ENCODE measurements at places on chromosomes 4 and X.

GRCh38 chr4:123144616-123145015 lies 222.2 kb upstream of the NUDT6 start:
- no peak for DNase-seq

GRCh38 chr4:8277356-8278008 lies 7.9 kb downstream of the HTRA3 start:
- DNase-seq, result no peak

DNA sequence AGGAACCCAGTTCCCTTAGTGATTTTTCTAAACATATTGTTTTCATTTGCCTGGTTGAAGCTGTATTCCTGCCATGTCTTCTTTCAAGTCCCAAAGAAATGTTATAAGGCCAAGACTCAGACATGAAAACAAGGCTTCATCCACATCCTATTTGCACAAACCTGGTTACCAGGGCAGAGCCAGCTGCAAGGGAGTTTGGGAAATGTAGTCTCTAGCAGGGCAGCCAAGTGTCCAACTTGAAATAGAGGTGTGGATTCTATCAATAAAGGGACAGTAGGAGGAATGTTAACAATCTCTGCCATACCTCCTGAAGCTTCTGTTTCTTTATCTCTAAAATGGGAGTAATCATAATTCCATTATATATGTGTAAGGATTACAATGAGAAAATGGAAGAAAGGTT lies 56.6 kb downstream of the INTS12 start:
- DNase-seq, result no peak

- no peak for DNase-seq
Observed at GRCh38 chr4:110119337-110119736, 79.1 kb downstream of the ELOVL6 start.

DNA sequence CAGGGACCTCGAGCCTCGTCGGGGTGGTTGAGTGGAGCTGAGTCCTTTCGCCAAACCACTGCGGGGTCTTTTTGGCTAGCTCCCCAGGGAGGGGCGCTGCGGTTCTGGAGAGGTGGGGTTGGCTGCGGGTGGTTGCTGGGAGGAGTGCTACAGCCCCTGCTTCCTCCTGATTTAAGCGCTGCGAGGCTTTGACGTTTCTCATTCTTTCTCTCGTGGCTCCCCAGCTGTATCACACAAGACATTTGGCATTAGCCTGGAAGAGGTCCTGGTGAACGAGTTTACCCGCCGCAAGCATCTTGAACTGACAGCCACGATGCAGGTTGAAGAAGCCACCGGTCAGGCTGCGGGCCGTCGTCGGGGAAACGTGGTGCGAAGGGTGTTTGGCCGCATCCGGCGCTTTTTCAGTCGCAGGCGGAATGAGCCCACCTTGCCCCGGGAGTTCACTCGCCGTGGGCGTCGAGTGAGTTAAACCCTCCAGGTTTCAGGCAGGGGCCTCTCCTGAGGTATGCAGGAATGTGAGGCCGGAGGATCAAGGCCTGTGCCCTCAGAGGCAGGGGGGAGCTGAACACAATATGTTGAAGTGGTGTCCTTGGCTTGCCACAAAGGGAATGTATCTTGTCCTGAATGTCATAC lies 25.5 kb downstream of the ARHGAP36 start:
- DNase-seq, result no peak

GRCh38 chr4:14254252-14254651 lies 626.7 kb upstream of the BOD1L1 start:
- DNase-seq, result peak; percentile 30

- DNase-seq, result no peak
Observed at GRCh38 chrX:68698942-68699341, 51.5 kb downstream of the STARD8 start.

- DNase-seq, result no peak
Observed at GRCh38 chr4:122873146-122873545, 46.5 kb downstream of the FGF2 start.

GRCh38 chr4:170666909-170667308 lies 577.2 kb upstream of the AADAT start:
- no peak for DNase-seq

GRCh38 chr4:54784161-54784671 lies 126.5 kb downstream of the KIT start:
- DNase-seq, result no peak

DNA sequence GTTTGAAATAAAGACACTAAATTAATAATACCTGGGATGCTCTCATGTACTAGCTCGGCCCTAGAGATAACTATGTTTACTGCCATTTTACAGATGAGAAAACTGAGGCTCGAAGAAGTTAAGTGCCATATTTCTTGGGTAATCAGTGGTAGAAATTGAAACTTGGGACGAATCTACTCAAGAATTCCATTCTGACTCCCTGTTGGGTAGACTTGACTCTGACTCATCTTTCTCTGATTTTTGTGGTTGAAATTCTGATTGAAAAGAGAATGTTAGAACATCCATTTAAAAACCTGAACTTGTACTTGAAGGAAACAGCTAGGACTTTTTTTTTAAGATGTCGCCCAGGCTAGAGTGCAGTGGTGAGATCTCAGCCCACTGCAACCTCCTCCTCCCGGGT lies 50.1 kb upstream of the NSUN7 start:
- no peak for DNase-seq

- no peak for DNase-seq
Observed at GRCh38 chrX:139766545-139766983, 58.6 kb upstream of the MCF2 start.

DNA sequence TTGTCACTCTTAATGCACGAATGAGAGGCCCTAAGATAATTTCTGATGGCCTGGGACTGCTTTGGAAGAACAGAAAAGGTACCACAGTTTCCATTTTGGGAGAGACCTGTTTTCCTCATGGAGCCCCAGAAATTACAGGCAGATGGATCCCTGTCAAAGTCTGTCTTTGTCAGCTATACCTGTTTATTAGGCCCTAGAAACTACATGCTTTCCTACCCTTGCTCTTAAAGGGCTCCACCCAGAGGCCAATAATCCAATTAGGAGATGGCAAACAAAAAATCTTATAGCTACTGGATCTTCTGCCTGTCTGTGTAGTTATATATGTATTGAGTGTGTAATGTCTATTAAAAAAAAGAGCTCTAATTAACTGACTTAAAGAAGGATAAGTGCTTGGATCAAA lies 141.3 kb downstream of the NR3C2 start:
- no peak for DNase-seq

- peak; percentile 82 for DNase-seq
Observed at GRCh38 chrX:110407910-110408545, 49.4 kb downstream of the RTL9 start.

DNA sequence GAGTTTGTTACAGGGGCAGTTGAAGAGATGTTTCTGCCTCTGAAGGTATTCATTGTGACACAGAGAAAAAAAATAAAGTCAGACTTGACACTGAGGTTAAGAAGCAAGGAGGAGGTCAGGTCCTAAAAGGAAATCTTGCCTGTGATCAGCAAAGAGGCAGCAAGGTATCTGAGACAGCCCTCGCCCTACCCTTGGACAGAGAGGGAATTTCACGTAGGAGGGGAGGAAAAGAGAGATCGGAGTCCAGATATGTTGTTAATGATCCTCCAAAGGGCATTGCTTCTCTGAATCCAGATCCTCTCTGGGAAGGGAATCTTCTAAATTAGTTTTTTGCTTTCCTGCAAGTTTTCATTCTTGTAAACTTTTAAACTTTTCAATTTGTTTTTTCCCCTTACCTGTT lies 15.3 kb upstream of the PRR27 start:
- no peak for DNase-seq

DNA sequence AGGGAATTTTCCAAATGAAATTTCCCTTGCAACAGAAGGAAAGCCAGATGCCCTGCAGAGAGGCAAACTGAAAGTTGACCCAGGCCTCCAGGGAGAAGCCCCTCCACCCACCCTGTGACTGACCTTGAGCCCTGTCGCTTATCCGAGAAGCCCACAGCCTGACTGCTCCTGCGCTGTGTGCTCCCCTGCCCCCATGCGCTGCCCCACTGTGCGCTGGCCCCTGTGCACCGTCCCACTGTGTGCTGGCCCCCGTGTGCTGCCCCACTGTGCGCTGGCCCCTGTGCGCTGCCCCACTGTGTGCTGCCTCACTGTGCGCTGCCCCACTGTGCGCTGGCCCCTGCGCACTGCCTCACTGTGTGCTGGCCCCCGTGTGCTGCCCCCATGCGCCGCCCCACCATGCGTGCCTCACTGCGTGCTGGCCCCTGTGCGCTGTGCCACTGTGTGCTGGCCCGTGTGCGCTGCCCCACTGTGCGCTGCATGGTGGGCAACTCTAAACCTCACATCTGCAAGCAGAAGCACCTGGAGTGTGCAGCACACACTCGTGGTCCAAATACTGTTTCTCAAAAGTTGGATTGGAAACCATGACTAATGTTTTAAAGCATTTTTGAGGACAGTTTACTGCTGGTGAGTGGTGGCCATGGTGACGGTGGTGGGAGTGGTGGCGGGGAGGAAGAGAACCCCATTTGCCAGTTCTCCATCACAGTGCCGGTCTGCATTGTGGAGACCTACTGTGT lies 8.3 kb upstream of the GRPEL1 start:
- no peak for DNase-seq

DNA sequence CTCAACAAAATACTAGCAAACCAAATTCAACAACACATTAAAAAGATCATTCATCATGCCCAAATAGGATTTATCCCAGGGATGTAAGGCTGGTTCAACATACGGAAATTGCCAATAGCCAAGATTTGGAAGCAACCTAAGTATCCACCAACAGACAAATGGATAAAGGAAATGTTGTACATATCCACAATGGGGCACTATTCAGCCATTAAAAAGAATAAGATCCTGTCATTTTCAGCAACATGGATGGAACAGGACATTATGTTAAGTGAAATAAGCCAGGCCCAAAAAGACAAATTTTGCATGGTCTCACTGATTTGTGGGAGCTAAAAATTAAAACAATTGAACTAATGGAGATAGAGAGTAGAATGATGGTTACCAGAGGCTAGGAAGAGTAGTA lies 82.0 kb upstream of the FAM241A start:
- no peak for DNase-seq

DNA sequence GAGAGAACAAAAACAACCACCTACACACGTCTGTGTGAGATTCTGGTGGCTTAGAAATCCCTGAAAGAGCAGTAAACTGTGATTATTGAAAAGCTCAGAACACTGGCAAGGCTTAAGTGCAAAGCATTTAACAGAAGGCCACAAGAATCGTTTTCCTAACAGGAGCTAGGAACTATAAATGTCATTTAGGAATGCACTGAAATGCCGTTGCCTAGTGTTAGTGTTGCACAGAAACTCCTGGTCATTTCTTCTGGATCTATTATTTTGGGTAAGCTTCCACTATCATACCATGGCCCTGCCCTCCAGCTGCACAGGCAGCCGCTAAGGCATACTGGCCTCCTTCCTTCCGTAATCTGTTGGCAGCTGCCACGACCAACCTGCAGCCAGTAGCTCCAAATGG lies 923.2 kb downstream of the NLGN4X start:
- DNase-seq, result no peak

- no peak for DNase-seq
Observed at GRCh38 chrX:16333453-16333852, 166.2 kb downstream of the MAGEB17 start.

GRCh38 chrX:54484666-54485065 lies 11.4 kb downstream of the FGD1 start:
- DNase-seq, result no peak

- DNase-seq, result no peak
Observed at GRCh38 chr4:5784960-5785611, 74.1 kb downstream of the EVC start.

- no peak for DNase-seq
Observed at GRCh38 chrX:104255465-104255864, 732 bp upstream of the ESX1 start.

- DNase-seq, result no peak
Observed at GRCh38 chr4:2586502-2586901, 50.1 kb downstream of the FAM193A start.

DNA sequence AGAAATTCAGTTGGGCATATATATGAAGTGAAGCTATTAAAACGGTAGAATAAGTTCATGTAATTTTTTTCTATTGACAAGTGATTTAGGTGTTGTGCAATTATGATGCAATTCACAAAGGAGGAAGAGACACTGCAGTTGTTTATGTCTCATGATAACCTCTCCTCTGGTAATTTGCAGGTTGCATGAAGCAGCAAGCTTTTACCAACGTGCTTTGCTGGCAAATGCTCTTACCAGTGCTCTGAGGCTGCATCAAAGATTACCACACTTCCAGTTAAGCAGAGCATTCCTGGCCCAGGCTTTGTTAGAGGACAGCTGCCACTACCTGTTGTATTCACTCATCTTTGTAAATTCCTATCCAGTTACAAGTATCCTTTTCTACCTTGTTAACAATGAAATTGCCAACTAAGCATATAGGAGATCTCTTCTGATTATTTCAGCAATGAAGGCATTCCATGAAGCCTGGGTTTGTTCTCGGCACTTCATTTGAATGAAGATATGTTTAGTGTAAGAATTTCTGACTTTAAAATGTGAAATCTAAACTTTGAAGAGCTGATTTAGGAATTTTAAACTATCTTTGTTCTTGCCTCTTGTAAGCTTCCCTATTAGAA lies 3.9 kb downstream of the TMEM33 start:
- DNase-seq, result no peak

DNA sequence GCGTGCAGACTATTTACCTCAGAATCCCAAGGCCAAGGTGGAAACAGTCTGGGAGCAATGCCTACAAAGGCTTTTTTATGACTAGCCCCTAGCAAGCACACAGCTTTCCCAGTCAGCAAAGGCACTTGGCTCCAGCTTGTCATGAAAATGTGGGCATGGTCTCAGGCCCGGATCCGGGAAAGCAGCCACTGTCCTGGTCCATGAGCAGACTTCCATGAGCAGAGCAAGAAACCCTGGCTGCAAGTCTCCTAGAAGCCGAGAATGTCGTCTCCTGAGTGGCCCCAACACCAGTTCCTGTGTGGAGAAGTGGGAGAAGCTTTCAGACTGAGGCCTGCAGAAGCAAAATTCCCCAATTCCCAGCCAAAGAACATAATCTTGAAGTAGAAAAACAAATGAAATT lies 190.5 kb downstream of the MID1 start:
- no peak for DNase-seq
